ENCODE measurements at places on chromosomes 12 and 14. TPM values are rescaled to one million over a fixed set of nuclear protein-coding genes. Genes with fewer than 3 reads are reported as not detected.

DNA sequence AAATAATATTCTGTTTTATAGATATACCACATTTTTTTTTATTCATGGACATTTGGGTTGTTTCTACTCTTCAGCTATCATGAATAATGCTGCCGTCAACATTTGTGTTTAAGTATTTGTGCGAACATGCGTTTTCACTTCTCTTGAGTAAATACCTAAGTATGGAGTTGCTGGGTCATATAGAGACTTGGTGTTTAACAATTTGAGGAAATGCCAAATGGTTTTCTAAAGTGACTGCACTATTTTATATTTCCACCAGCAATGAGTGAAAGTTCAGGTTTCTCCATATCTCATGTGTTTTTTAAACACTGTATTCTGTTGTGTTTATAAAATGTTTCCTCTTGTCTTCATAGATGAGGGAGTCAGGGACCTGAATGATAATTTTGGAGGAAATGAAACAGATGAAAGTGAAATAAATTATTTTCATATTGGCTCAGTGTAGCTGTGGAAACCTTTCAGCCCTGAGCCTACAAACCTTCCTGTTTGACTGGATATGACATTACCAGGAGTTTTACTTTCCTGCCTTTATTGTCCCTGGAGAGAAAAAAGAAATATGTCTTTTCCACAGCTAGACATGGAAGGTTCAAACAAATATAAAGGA, 26.3 kb downstream of the DAAM1 start:
- DNase-seq: no peak

GRCh38 chr12:28308891-28309290, 118.6 kb downstream of the CCDC91 start:
- no peak for DNase-seq

DNA sequence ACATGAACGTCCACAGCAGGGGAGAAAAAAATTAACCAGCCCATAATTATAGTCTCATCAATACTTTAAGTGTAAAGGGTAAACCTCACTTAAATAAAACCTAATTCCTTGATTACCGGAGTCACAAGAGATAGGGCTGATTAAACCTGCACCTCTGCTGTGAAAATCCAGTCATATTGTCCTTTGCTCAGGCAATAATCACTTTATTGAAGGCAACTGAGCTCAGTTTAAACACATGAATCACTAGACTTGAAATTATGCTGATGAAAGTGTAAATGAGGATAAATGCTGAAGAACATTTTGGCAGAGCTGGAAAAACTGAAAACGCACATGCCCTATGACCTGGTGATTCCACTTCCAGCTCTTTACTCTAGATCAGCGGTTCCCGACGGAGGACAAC, 6.7 kb upstream of the HRK start:
- no peak for DNase-seq

GRCh38 chr12:121990692-121991603, 30.7 kb upstream of the BCL7A start:
- no peak for DNase-seq

DNA sequence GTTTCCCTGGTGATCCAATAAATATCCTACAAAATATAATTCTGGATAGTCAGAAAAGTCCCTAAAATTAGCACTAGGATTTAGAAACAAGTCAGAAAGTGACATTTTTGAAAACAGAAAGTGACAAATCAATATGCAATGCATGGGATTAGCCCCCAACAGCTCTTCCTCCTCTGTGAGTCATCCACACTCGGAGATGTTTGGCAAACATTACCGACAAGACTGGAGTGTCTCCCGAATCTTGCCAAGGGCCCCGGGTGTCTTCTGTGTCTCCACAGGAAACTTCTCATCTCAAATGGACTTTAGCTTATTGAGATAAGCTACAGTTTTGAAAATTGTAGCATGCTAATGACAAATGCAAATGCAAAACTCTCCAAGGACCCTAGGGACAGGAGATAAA, 398.9 kb upstream of the CCDC196 start:
- no peak for DNase-seq

EPYC gene
- not detected for polyA plus RNA-seq

DNA sequence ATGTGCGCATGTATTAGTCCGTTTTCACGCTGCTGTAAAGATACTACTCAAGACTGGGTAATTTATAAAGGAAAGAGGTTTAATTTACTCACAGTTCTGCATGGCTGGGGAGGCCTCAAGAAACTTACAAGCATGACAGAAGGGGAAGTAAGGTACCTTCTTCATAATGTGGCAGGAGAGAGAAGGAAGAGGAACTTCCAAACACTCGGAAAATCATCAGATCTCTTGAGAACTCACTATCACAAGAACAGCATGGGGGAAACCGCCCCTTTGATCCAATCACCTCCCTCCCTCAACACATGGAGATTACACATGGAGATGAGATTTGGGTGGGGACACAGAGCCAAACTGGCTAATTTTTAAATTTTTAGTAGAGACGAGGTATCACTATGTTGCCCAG, 41.8 kb upstream of the SNX6 start:
- no peak for DNase-seq

- DNase-seq: no peak
Measured at GRCh38 chr12:66637699-66638301, 41.1 kb downstream of the GRIP1 start.

DNA sequence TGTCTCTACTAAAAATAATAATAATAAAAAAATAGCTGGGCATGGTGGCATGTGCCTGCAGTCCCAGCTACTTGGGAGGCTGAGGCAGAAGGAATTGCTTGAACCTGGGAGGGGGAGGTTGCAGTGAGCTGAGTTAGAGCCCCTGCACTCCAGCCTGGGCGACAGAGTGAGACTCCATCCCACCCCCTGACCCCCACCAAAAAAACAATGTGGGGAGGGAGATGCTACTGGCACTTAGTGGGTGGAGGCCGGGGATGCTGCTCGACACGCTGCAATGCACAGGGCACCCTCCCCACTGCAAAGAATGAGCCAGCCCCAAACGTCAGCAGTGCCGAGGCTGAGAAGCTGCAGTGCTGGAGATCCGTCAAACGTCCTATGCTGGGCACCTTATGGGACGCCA, 77.5 kb upstream of the MAP1LC3B2 start:
- DNase-seq: no peak

GRCh38 chr12:89451841-89452251, 72.8 kb downstream of the GALNT4 start:
- DNase-seq: no peak

- DNase-seq: no peak
Measured at GRCh38 chr12:104910196-104910840, 47.8 kb downstream of the SLC41A2 start.

TMPRSS12 gene
- polyA plus RNA-seq: 0.06 TPM

DNA sequence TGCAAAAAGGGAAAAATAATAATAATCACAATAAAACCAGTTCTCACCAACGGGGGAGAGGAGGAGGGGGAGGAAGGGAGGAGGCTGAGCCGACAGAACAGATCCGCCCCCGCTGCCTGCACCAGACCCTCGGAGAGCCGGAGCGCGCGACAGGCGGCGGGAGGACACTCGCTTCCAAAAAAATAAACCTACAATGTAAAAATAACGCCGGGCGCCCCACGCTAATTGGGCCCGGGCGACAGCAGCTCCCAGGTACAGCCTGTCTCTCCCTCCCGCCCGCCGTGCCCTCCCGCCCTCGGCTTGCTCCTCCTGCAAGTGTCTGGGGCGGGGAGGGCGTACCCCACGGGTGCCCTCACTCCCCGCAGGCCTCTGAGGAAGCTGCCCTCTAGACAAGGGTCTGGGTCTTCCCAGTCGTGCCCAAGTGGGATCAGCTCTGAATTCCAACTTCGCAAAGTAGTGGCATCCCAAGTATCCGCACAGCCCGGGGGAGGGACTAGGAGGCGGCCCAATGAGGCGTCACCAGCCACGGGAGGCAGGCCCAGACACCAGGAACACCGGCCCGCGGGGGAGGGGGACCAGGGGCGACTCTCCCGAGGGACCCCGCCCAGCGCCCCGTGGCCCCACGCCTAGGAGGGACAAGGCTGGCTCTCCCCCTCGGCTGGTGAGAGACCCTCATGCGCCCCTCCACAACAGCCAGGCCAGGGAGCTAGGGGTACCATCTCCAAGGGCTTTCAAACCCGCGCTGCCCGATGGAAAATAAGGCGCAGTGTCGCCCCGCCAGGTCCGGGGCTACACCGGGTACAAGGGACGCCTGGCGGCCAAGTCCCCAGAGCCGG, 1.0 kb downstream of the NCOR2 start:
- peak; percentile 74 for DNase-seq

ALKBH2 gene
- polyA plus RNA-seq: 30.7 TPM

DPPA3 gene
- polyA plus RNA-seq: not detected

GSG1 gene
- polyA plus RNA-seq: 0.48 TPM

- DNase-seq: no peak
Measured at GRCh38 chr12:26119391-26119989, 5.3 kb downstream of the BHLHE41 start.

IQSEC3 gene
- 11.6 TPM for polyA plus RNA-seq

GCH1 gene
- 10.4 TPM for polyA plus RNA-seq

DNA sequence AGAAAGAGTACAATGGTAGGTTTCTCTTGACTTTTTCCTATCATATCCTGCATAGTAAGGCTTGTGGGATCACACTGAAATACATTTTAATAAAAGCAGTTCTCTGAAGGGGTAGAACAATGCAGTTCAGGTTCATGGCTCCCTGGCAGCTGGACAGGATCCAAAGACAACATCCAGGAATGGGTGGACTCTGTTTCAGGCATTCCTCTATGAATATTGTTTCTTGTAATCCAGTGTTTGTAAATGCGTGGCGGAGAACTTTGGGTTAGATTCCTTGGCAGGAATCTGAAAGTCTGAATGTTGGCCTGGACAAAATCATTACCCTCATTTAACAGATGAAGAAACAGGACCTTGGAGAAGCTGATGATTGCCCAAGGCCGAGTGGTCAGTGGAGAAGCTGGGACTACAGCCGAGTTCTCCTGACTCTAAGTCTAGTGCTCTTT, 43.5 kb downstream of the SYNE2 start:
- peak; percentile 69 for DNase-seq

DNA sequence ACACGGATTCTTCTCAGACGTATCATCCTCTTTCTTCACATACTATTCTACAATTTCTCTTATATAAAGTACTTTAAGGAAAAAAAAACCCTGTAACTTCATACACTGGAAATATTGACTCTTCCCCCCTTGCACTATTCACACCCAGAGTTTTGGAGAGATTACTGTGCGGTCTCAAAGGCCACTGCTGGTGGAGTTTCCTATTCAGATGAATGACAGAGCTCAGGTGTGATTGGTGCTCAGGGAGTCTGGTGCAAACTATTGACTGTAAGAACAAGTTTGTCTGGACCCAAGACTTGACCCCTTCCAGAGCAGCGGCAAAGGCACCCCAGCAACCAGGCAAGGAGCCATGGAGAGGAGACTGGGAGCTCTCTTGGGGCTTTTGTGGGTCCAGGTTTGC, 187.5 kb upstream of the OR4E1 start:
- no peak for DNase-seq

DNA sequence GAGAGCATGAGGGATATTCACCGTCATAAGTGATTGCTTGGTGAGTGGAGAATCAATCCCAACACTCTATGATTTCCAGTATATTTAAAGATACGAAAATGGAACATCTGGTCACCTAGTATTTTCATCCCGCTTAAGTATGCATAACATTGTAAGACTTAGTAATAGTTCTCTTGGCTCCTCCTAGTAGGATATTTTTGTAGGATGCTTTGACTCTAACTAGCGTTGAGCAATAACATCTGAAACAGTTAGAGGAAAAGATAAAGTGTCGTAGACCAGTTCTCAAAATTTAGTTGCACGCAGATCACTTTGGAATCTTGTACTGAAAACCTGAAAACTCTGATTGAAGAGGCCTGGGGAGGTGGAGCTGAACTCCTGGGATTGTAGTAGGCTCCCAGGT, 7.6 kb downstream of the SAMD4A start:
- no peak for DNase-seq

DNA sequence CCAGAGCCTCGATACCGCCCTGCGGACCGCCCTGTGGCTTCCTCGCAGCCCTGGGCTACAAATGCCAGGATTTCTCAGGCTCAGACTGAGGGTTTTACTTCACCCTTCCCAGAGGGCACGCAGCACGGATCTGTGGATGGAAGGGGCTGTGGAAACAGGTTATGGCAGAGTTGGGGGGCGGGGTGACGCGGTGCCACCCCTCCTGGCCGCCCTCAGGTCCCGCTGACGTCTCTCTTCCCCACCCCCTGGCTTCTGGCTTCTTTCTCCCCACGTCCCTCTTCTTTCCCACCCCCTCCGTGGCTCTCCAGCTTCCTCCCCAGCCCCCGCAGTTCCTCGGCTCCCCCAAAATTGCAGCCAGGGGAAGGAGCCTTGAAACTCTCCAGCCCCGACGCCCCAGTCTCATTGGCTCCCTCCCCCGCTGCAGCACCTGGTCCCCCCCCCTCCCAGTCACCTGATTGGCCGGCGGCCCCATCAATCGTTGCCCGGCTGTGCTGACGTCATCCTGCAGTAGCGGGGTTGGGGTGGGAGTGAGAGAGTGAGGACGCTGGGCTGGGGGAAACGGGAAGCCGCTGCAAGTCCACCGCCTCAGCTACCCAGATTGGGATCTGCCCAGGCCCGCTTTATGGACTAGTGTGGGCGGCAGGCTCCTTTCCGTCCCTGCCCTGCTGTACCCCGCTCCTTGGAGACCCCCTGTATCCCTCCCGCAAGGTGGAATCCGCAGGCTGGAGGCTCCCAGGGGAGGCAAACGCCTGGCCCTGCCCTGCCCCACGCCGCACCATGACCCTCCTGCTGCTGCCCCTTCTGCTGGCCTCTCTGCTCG, at the start of gene CLSTN3:
Gene CLSTN3 (plus strand): TSS at position 500 of the 820 bp plus-strand sequence. CDS start 278 bp downstream, at position 778.
- peak; percentile 89 for DNase-seq

MANSC4 gene
- polyA plus RNA-seq: 0.13 TPM

WASHC4 gene
- 66.9 TPM for polyA plus RNA-seq

DNA sequence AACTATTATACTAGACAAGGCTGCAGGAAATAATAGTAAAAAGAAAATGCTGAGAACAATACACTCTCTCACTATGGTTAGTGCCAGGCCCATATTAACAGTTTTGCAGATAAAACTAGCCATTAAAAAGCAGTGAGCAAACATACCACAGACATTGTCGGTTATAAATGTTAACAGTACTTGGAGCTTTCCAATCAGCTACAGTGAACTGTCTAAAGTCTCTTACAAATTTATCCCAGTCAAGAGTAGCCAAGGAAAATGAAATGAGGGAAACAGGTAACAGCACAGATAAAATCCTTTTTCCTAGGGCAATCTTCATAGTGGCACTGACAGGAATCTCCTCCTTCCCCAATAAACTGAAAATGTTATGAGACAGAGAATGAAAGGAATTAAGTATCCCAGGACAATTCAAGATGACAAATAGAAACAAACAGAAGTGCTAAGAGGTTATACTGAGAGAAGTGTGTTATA, 30.8 kb downstream of the PAWR start:
- no peak for DNase-seq
